ENCODE measurements at places on chromosomes 2 and 18. TPM values are rescaled to one million over a fixed set of nuclear protein-coding genes. Genes with fewer than 3 reads are reported as not detected.

TNFRSF11A gene
- 4.0 TPM for total RNA-seq

IL18R1 gene
- total RNA-seq = 50.2 TPM

DNA sequence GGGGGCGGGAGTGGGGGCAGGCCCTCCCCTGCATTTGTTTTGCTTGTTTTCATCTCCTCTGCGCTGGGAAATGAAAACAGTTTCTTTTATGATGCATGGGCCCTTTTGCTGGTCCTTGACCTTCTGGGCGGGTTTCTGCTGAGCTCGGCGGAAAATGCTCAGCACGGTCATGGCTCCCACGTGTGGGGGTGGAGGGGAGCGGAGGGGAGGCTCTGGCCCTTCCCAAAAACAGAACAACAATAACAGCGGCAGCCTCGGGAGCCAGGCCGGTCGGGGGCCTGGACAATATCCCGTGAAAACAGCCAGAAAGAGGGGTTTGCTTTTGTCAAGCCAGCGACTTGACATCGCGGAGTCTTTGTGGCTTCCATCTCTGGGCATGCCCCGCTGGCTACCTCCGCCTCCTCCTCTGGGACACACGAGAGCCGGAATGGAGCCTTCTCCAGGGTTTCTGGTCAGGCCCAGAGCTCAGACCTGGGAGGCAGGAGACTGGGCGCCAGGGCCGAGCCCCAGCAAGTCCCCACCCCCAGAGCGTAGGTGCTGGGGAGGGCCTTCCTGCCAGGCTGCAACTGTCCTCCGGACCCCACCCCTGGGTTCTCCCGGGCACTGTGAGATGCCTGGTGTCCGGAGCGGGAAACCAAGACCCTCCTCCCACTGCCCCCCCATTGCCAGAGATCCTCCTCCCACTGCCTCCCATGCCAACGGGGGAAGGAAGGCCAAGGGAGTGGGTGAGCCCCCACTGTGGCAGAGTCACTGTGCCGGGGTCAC, 35.9 kb upstream of the SNED1 start:
- H3K27ac ChIP-seq = no peak overlapping the region
- no peaks in the 10 kb centered on the region for H3K27me3 ChIP-seq
- no peaks in the 10 kb centered on the region for H3K36me3 ChIP-seq
- H3K4me1 ChIP-seq = no peaks in the 10 kb centered on the region
- DNase-seq = no peak

DNA sequence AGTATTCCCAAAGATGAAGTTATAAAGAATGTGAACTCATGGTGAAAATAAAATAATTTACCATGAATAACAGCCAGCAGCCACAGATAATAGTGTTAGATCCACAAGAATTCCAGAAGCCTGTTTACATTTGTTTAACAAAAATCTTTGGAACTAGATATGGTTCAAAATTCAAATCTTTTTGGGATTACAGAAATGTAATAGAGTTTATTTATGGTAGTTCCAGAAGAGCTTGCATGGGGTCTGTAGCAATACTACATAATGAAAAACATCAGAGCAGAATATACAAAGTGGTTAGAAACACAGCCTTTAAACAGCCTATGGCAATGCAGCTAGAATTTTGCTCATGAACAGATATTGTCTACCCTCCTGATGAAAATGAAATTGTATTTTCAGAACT, 179.1 kb downstream of the RDH14 start:
- peaks cover 2% of the 10 kb centered on the region for H3K27me3 ChIP-seq
- no peak for DNase-seq
- no peaks in the 10 kb centered on the region for H3K4me1 ChIP-seq
- no peak overlapping the region for H3K27ac ChIP-seq
- no peak overlapping the region for H3K4me3 ChIP-seq
- no peaks in the 10 kb centered on the region for H3K36me3 ChIP-seq

GRCh38 chr2:127154396-127154795, 47.4 kb upstream of the BIN1 start:
- no peaks in the 10 kb centered on the region for H3K36me3 ChIP-seq
- no peak overlapping the region for H3K27ac ChIP-seq
- no peak for DNase-seq
- H3K4me3 ChIP-seq = no peak overlapping the region
- H3K27me3 ChIP-seq = peaks cover 2% of the 10 kb centered on the region
